ENCODE measurements at places on chromosomes 1 and 21.

DNA sequence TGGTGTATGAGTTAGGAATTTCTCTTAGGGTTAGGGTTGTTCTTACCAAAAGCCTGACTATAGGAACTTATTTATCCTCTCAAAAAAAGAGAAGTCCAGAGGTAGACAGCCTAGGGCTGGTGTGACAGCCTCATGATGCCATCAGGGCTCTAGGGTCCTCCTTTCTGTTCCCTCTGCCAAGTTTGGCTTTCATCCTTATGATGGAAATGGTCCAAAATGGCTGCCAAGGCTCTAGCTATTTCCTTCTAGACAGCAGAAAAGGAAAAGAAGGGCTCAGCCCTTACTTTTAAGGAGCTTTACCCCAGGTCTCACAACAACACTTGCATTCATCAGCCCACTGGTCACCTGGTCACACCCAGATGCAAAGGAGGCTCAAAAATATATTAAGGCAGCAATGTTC lies 44.5 kb downstream of the IL12RB2 start:
- DNase-seq, result no peak

DNA sequence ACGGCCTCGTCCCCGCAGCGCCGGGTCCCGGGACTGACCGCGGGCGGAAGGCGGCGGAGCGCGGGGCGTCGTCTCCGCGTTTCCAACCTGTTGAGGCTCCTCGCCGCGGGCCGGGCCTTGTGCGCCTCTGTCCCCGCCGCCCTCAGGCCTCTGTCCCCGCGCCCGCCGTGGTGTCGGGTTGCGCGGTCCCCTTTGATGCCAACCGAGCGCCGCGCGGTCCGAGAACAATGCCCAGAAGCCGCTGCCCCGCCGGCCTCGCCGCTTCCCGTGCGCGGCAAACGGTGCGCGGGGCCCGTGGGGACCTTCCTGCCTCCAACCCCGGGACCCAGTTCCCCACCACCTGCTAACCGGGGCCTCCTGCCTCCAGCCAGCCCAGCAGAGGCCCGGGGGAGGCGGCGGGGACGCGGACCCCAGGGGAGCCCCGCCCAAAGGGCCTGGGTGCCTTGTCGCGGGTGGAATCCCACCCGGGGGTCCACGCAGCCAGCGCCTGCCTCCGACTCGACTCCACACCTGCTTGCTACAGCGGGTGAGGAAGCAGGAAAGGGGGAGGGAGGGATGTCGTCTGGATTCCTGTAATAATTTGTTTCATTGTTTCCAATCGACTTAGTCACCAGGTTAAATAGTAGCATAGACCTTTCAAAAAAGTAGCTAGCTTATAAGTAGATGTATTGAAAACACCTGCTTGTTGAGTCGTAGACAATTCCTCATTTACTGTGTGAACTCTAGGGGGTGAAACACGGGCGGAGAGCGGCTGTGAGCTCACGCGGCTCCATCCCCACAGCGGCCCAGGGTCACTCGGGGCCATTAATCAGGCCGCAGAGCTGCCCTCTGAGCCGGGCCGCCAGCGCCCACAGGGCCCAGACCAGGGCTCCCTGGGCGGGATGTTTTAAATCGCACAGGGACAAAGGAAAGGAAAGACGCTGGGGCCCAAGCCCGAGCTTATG lies 1.1 kb downstream of the COL18A1 start:
- DNase-seq, result peak; percentile 53

- DNase-seq, result no peak
Observed at GRCh38 chr1:59328353-59328752, 31.5 kb downstream of the FGGY start.

DNA sequence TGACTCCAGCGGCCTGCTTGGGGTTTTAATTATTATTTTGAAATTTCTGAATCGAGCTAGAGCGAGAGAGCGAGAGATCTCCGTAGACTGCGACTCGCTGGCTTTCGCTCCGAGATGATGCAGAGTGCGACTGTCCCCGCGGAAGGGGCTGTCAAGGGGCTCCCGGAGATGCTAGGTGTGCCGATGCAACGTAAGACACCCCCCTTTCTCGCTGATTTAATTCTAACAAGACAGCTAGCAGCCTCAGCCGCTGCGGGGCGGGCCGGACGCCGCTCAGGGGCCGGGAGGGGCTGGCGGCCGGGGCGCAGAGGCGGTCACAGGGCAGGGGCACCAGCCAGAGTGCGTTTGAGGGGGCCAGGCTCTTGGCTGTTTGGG lies 339 bp downstream of the LHX4 start:
- no peak for DNase-seq

DNA sequence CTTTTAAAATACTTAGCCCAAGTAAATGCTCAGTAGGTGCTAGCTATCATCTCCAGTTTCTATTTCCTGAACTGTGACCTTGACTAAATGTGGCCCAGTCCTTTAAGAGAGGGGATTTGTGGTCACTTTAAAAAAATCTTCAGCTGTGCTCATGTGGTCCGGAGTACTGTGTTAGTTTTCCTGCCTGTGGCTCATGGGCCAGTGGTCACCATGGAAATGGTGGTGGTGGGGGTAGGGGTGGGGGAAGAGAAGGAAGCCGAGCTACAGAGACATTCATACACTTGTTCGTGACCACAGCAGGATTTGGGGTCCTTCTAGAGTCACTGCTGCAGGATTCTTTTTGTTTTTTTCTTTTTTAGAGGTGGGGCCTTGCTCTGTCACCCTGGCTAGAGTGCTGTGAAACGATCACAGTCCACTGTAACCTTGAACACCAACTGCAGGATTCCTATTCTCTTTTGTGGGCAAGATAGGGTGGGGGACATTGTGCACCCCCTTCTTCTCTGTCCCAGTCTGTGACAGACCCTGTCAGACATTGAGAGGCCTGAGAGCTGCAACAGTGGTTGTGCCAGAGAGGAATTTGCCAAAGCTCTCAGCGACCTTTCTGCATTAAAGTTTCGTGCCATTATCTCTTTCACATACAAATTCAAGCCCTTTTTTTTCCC lies 25.8 kb downstream of the KIF26B start:
- DNase-seq, result peak; percentile 25

DNA sequence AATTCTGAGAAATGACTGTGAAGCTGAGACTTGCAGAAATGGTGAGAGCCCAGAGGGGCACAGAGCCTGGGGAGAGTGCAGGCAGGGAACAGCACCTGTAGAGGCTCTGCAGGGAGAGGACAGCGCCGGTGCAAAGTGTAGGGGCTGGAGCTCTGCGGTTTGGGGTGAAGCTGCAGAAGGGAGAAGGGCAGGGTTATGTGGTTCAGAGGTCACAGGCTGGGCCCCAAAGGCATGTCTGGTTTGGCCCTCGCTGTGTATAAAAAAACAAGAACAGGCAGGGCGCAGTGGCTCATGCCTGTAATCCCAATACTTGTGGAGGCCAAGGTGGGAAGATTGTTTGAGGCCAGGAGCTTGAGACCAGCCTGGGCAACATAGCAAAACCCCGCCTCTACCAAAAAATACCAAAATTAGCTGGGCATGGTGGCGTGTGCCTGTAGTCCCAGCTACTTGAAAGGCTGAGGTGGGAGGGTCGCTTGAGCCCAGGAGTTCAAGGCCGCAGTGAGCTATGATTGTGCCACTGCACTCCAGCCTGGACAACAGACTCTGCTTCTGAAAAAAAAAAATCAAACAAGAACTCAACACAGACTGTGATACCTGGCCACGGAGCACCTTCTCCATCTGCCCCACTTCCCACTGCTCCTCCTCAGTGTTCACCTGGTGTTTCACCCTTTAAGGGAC lies 29.1 kb downstream of the SERINC2 start:
- no peak for DNase-seq

GRCh38 chr1:198156111-198156744 lies 570 bp upstream of the NEK7 start:
- DNase-seq, result peak; percentile 66

DNA sequence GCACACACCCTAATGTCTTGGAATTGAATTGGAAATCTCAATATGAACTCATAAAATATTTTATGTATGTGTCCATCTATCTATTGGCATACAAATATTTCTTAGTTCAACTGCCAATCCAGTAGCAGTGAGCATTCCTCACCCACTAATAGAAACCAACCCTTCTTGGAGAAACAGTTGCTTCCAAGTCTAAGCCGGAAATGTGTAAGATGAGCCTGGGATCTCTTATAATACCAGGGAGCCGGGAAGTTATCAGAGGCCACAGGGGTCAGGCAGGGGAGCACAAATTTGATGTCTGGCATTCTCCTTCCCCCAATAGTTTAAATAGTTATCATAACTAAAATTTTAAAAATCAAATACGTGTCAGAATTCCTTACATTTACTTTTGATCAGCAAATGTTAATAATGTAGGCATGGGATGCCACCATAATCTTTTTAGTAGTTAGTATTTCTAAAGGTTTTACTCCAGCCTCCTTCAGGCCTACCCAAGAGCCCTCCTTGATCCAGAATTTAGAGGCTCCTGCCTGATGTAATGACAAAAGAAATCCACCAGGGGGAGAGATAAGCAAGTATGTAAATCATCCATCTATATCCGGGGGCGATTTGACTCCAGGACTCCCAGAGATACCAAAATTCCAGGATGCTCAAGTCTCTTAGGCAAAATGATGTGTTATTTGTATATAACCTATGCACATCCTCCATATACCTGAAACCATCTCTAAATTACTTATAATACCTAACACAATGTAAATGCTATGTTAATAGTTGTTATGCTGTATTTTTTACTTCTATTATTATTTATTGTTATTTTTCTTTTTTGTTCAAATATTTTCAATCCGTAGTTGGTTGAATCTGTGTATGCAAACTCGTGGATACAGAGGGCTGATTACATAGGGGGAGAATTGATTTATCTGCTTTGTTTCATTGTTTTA lies 218.7 kb upstream of the COA6 start:
- DNase-seq, result peak; percentile 44

DNA sequence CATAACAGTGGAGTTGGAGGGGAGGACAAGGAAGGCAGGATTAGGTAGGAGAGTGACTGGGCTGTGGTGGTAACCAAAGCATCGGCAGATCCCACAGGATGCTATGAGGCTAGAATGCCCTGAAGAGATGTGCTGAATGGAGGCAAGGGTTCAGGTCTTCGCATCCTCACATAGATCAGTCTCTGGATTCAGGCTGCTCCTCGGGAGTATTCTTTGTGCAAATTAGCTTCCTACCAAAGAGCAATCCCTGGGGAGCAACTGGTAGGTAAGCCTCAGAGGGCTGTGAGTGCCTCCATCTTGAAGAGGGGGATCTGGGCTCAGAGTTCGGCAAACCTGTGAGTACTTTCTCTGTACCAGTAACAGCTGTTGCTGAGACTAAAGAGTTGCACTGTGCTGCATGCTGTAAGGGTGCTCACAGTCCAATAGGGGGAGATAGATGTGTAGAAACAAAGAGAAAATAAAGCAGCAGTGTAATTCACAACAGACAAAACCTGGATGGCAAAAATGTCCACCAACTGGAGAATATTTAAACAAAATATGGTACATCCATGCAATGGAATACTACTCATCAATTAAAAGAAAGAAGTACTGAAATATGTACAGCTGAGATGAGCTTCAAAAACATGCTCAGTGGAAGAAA lies 322.4 kb upstream of the DEPDC1 start:
- DNase-seq, result peak; percentile 18

DNA sequence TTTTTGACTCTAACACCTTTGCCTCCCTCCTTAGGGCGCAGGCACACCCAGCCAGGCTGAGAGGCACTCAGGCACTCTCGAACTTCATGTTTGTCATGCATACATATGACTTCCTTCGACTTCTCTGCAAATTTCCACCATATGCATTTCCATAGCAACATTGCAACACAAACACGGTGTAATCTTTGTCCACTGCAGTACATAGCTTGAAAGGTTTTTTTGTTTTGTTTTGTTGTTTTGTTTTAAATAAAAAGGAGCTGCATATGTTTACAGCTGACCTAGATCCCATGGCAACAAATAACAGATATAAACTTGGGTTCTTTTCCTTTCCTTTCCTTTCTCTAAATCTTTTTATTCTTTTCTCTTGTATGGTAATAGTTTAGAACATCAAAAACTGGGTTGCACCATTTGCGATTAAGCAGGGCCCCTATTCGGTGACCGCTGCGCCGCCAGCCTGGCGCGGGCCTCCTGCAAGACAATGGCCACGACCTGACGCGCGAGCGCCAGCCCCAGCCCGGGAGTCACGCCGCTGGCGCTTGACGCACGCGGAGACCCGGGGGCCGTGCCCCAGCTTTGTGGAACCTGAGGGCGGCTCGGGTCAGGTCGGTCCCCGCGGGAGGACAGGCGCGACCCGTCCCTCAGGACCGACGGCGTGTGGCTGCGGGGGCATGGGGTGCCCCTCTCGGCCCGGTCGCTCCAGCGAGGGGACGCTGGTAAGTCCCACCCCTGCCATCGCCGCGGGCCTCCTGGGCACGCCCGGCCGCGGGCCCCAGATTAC lies 35.2 kb downstream of the CCN1 start:
- no peak for DNase-seq

- DNase-seq, result no peak
Observed at GRCh38 chr1:34511802-34512201, 243.0 kb upstream of the GJB5 start.

GRCh38 chr1:4059270-4059669 lies 159.2 kb upstream of the C1orf174 start:
- no peak for DNase-seq

Measured in endothelial cell (in vitro differentiated cells).